ENCODE measurements at places on chromosomes 6 and 20. TPM values are rescaled to one million over a fixed set of nuclear protein-coding genes. Genes with fewer than 3 reads are reported as not detected.
A peak's percentile ranks its signal among the peaks of the same experiment; 100 is the strongest.

DNA sequence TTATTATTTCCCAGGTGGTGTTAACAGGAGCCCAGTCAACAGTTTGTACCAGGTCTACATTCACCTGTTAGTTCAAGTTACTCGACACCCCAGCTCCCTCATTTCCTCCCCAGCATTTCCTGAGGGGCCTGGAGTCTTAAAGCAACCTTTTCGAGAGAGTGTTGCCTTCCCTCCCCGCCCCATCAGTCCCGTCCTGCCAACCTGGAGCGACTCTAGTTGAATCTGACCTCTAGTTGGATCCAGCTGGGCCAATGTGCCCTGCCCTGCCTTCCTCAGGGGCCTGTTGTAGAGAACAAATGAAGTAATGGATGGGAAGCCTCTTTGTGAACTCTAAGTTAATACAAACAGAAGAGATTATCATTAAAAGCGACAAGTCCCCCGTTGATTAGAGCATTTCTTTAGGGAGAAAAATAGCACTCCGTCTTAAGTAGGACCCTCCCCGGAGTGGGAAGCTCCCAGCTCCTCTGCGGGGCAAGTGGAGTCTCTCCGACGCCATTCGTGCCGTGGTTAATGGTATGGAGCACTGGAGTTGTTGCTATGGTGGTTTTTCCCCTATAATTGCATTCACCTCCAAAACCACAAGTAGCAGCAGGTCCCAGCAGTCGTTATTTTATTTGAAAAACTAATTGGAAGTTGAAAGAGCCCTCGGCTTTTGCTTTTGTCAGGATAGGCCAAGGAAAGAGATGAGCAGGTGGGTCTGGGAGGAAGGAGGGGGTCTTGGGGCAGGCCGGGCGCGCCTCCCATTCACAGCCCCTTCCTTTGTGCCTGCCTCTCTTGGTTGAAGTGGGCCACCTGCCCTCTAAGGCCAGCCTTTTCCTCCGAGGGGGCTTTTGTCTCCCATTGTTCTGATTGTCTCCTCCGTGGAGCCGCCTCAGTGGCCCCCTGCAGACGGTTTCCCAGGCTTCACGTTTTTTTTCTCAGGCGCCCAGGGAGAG, 16.1 kb downstream of the GHRH start:
- DNase-seq = no peak

SAMHD1 gene
- total RNA-seq = 37.8 TPM

CLPSL2 gene
- not detected for total RNA-seq

DNA sequence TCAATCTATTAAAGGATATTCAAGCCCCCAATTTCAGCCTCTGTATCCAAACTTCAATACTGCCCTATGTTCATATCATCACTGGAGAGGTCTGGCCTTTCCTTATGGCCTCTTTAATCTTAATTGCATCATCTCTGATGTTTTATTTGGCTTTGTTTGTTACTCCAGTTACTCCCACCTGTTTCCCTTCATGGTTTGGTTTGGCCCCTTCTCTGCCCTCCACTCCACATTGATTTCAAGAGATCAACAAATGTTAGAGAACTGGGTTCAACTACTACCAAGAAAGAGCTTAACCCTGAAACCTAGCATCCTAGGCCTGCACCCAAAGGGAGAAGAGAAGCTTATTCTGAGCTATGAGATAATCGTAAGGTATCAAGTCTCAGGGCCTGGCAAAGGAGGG, 221.6 kb downstream of the LAMA2 start:
- no peak for DNase-seq

- DNase-seq = no peak
Measured at GRCh38 chr20:40688129-40689099, 622 bp downstream of the MAFB start.

NKAPL gene
- total RNA-seq = 4.5 TPM

TP53TG5 gene
- total RNA-seq = 0.80 TPM

DNA sequence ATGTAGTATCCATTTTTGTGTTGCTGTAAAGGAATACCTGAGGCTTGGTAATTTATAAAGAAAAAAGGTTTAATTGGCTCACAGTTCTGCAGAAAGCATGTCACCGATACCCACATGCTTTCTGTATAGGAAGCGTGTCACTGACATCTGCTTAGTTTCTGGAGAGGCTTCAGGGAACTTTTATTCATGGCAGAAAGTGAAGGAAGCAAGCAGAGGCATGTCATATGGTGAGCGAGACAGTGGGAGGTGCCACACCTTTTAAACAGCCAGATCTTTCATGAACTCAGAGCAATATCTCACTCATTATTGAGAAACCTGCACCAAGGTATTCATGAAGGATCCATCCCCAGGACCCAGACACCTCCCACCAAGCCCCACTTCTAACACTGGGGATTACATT, 3.5 kb downstream of the SUMO4 start:
- no peak for DNase-seq

KIF13A gene
- 85.7 TPM for total RNA-seq

GPR63 gene
- total RNA-seq = 1.0 TPM

DNA sequence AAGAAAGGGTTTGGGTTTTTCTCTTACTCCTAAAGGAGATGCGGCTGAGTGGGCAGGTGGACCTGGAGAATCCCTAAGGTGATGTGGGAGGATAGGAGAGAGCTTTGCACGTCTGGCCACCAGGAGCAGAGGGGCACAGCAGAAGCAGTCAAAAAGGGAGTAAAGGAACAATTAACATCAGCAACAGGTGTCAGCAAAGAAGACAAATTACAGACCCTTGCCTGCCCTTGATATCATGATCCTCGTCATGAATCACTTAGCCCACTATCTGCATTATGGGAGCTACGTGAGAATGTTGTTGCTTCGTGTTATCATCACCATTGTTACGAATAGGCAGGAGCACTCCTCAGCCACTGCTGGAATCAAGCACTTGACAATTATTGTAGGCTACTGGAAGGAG, 25.5 kb upstream of the ARG1 start:
- DNase-seq = no peak

SNAI1 gene
- total RNA-seq = 0.69 TPM

C6orf15 gene
- not detected for total RNA-seq

- no peak for DNase-seq
Measured at GRCh38 chr20:16666272-16666671, 63.6 kb upstream of the SNRPB2 start.

GRCh38 chr6:25619217-25619616, 32.8 kb upstream of the SCGN start:
- no peak for DNase-seq

- no peak for DNase-seq
Measured at GRCh38 chr6:19812512-19813119, 24.6 kb upstream of the ID4 start.

GRCh38 chr20:53269380-53269779, 297.2 kb downstream of the TSHZ2 start:
- DNase-seq = no peak

NKX2-4 gene
- total RNA-seq = not detected

DNA sequence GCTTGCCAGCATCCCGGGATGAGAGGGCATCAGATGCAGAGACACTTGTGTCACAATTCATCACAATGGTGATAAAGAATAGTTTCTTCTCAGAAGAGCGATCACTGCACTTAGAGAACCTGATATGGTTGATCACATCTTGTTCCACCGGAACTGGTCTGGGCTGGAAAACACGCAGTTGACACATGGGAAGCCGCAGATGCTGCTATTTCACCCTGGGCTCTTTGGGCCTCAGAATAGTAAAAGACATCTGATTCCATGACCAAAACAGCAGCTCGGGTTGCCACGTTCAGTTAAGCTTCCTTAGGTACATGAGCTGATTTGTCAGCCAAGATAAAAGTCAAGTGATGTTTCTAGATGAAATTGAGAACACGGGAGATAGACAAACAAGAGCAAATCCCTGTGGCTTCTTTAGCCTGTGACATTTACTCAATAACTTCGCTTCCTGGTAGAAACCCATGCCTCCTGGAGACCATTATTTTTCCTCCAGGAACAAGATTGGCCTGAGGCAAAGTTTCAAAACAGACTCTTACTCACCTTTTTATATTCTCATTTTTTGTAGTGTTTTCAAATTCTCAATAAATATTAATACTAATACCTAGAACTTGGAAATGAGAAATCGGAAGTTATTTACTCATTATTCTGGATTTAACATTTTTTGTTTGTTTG, 59.4 kb downstream of the TRMT6 start:
- DNase-seq = no peak

DNA sequence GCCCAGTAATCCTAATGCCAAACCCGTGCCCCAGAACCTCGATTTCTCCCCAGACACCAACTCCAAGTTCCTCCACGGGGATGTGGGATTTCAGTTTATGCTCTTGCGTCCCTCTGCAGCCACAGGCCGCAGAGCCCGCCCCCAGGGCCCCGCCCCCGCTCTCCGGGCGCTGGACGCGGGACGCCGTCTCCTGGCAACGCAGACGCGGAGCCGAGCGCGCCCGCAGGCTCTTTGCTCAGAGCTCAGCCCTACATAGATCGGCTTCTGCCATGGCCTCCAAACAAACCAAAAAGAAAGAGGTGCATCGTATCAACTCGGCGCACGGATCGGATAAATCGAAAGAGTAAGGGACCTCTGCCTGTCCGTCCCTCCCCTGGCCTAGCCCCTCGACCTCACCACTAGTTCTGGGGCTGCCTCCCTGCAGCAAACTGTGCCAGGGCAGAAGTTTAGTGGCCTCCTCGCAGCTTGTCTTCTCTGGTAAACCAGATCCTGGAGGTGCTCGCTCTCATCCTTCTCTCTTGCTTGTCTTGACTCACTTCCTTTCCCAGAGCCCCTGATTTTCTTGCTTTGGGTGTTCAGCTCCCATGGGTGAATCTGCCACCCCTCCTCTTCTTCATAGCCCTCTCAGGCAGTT, at the start of gene ADGB:
TSS of gene ADGB (plus strand) at position 201 of the 634 bp plus-strand sequence. CDS start at position 270, 69 bp downstream.
- DNase-seq = peak; percentile 64

HMGN3 gene
- total RNA-seq = 168 TPM

DNA sequence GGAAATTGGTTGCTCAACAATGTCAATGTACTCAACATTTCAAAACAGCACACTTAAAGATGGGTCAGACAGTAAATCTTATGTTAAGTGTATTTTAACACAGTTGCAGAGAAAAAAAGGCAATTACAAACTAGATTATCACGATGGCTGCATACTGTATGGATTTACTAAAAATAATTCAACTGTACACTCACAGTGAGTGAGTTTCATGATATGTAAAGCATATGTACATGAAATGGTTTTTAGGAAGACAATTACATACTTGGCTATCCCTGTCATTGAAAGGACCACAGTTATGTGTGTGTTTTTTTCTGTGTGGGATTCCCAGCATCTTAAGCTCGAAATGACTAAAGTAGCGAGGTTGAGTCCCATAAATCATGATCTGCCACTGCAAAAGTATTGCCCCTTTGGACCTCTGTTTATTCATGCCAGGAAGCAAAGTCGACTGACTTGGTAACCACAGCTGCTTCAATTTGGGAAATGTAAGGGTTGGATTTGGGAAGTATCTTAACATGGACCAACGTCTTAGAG, 5.5 kb upstream of the SALL4 start:
- DNase-seq = no peak

GRCh38 chr20:35077872-35078271, 14.7 kb downstream of the TRPC4AP start:
- no peak for DNase-seq

- no peak for DNase-seq
Measured at GRCh38 chr6:45514454-45515230, 136.9 kb upstream of the SUPT3H start.

- DNase-seq = no peak
Measured at GRCh38 chr6:69835414-69836179, 30.8 kb upstream of the COL19A1 start.

DNA sequence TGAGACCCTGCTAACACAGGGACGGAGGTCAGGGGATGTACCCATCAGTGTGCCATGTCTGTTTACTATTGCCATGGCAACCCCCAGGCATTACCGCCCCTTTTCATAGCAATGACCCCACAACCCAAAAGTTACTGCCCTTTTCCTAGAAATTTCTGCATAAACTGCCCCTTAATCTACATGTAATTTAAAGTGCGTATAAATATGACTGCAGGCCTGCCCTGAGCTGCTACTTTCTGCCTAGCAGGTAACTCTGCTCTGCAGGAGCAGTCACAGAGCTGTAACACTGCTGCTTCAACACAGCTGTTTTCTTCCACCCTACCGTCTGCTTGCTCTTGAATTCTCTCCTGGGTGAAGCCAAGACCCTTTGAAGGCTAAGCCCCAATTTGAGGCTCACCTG, 57.1 kb upstream of the RPS6KA2 start:
- no peak for DNase-seq

SEL1L2 gene
- total RNA-seq = 1.4 TPM

DNA sequence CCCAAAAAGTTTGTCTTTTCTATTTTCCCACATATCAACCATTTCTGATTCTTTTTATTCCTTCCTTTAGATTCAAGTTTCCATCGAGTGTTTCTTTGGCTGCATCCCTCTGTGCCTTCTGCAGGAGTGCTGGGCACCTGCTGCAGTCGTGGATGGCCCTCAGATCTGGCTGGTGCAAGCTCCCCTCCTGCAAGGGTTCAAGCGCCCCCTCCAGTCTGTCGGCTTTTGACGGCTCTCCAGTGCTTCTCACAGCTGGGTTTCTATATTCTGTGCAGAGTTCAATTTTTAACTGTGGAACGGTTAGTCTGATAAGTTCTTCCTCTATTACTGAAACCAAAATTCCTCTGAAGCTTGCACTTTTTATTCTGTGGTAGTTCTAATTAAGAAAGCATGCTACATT, 132.1 kb downstream of the HUS1B start:
- DNase-seq = no peak

- DNase-seq = peak; percentile 57
Measured at GRCh38 chr6:158816803-158817727, 2.1 kb downstream of the EZR start.

SNAP25 gene
- total RNA-seq = 0.22 TPM

LPA gene
- total RNA-seq = not detected

GRCh38 chr6:85096976-85097375, 332.6 kb upstream of the TBX18 start:
- DNase-seq = no peak

ALDH8A1 gene
- total RNA-seq = 0.08 TPM

GHRH gene
- total RNA-seq = 0.93 TPM

DNA sequence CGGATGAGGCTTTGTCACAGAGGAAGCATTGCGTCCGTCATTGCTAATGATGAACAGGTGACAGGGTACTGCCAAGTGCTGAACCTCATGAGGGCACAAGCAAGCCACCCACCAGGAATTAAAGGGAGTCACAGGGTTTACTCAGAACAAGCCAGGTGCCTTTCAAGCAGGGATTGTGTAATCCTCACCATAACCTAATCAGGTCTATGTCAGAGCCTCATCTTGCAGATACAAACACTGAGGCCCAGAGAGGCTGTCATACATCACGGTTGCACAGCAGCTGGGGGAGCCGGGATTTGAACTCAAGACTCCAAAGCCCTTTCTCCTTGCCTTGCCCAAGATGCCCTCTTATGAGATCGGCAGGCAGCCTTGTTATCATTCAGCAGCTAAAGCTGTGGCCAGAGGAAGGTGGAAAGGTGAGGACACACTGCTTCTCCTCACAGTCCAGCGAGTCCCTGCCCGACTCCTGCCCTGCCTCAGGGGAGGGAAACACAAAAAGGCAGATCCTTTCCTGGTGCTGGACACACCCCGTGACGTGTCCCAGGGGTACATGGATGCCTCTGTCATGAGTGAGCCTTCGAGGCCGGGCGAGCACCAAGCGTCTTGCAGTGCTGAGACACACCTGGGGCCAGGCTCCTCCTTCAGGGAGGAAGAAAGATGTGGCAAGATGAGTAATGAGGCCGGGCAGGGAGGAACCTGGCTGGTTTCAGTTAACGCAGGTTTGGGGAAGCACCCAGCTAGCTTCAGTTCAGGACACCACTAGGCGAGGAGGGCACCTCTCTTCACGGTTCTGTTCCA, 214.9 kb downstream of the LY86 start:
- DNase-seq = no peak
